Fibroblast of skin of right biceps (primary cell): ENCODE measurements at places on chromosomes 3 and 15.

DNA sequence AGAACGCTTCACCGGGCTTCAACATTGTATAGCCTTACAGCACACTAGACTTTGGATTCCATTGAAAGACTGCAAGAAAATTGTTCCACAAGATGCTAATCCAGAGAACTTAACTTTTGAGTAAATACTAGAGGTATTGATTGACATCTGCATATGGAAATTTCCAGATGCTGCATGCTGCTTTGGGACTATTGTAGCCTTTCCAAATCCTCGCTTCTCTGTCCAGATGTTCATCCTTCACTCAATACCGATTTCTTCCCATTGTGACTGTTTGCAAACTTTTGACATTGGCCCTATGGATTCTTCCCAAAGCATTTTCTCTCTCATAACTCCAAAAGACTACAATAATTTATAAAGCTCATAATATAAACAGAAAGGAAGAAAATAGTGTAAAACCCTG lies 41.4 kb downstream of the COL6A6 start:
- no peak for DNase-seq

DNA sequence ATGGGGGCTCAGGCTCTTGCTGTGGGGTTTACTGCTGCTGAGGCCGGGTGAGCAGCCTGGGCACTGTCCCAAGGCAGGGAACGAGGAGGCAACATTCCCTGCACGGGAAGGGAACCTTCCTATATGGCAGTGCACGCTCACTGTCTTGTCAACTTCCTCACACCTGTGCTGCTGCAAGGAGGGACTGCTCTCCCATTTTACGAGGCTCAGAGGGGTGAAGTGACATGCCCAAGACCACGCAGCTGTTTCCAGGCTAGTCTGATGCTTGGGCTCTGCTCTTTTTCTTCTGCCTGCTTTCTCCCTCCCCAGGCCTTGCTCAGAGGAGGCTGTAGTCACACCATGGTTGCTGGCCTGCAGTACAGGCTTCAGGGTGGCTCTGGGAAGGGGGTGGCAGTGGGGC lies 41.5 kb downstream of the SPSB4 start:
- no peak for DNase-seq

DNA sequence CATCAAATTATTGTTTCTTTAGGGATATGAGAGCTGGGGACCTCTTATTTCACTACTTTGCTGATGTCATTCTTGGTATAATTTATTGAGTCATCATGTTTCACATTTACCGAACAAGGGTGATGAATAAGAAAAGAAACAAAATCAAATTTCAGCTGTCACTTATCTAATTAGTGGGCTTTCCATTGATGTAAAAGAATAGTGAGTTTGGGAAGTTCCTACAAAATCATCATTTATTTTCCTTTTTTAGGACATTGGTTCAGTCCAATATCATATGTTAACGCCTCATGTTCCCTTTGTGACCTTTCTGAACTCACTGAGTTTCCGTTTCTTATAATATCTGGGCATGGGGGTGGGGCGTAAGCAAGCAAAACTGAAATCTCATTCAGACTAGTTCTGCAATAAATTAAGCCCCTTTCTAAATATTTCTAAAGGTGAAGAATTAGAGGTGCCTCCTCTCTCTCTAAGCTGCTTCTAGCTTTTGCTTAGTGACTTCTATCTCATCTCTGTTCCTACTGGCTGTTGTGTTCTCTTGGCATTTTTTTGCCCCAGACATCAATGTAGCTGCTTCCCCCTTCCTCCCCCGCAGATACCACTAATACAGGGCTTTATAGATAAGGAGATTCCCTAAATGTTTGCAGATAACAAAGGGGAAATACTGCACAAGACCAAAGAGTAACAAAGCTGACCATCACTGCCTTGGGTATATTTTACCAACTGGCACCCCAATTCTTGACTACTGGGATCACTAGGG lies 238.0 kb upstream of the CTNNB1 start:
- no peak for DNase-seq

GRCh38 chr15:93719921-93720351 lies 511.4 kb upstream of the MCTP2 start:
- DNase-seq: peak; percentile 97
